NCI-H82 (cell line): ENCODE measurements at places on chromosomes 6 and 20.

DNA sequence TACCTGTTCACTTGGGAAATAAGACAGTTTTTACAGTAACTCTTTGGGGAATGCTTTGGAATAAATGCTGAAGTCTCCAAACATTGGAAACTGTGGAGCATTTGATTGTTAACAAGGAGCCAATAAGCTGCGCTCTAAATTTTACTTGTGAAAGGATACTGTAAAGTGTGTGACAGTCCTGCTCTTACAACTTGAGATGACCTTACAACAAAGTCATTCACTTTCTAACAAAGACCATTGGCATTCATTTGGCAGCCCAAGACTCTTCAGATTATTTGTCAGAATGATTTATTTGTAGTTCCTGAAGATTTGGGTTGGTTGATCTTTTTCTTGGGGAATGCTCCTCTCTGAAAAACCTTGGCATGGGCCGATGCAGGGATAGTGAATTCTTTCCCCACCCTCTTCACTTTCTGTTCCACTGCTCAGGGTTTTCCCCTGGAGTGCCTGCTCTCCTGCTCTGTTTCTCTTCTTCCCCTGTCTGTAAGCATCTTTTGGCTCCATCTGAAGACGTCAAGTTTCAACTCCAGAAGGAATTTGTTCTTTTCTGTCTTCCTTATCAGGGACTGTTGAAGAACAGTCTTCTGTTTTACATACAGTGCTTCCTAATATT, 116.4 kb downstream of the AKAP7 start:
- DNase-seq = no peak

DNA sequence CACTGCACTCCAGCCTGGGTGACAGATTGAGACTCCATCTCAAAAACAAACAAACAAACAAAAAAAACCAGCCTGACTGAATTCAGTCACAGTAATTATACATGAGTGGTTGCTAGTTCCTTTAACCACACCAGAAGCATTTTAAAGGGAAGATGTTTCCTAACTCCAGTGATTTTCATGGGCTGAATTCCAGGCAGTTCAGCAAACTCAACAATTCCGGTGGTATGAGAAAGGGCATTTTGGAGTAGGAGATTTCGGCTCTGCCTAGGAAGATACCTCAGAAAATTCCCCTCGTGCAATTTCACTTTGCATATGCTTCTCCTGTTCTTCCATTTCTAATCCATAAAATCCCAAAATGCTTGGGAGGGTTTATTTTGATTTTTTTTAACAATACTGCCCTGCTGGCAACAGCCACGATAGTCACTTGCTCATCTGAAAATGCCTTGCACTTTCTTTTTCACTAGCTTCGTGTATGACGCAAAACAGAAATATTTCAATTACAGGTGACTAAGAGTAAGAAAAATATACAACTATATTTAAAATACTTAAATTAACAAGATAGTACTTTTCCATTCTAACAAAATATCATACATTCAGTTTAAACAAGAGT, 48.3 kb upstream of the IPCEF1 start:
- no peak for DNase-seq

GRCh38 chr20:14925300-14925699, 587.9 kb upstream of the FLRT3 start:
- no peak for DNase-seq

GRCh38 chr6:38004908-38005307, 185.4 kb downstream of the ZFAND3 start:
- DNase-seq = no peak

- DNase-seq = no peak
These were observed 21.7 kb downstream of the B4GALT5 start for GRCh38 chr20:49691818-49692568.

GRCh38 chr20:7773511-7773910, 166.7 kb downstream of the HAO1 start:
- DNase-seq = no peak

DNA sequence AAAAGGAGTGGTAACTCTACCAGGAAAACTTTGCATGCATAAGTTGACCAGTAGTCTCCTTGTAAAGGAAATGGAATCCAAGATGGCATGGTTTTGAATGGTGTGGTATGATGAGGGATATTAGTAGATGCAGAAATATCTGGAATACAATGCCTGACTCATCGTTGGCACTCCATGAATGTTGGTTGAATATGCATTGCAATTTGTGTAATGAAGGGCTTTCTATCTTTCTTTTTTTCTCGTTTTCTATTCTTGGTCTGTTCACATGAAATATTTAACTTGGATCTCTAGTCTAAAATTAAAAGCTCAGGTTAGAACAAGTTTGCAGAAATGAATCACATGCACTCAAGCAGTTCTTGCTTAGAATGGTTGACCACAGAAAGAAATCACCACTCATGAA, 277.3 kb upstream of the PRND start:
- no peak for DNase-seq

DNA sequence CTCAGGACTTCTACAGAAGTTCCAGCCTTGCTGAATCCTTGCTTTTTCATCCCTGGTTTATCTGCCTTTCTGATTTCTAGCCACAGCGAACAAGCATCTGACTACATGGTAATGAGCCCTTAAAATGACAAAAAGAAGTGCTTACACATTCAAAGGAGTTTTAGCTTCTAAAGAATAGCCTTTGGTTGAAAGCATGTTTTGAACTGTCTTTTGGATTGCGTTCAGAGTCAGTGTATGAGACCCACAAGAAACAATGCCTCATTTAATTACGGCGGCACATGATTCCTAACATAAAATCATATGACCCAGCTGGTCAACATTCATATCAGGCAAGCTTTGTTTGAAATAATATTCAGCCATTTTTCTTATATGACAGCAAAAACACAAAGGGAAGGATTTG, 784.2 kb downstream of the KIF16B start:
- no peak for DNase-seq

DNA sequence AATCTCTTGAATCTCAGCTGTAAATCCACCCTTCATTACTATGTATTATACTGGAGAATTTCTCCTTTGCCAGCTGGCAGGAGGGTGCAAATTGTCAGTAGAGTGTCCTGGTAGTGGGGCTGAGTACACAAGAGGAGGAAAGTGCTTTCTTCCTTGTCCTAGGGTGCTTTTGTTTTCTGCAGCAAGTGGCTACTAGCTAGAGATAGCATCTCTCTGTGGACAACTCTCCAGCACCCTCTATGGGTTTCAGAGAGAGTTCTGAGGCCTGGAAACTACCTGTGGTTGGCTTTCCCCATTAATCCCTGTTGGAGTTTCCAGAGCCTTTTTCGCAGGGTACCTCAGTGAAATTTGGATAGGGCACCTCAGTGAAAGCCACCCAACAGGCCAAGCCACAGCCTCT, 422.5 kb upstream of the RGS17 start:
- DNase-seq = peak; percentile 51

GRCh38 chr20:5497556-5497955, 180.8 kb upstream of the PROKR2 start:
- no peak for DNase-seq

- DNase-seq = peak; percentile 92
These were observed at the start of gene ZSCAN9 for GRCh38 chr6:28225056-28225834. TSS of gene ZSCAN9 (plus strand) at chr6:28225275. CDS start at chr6:28227085, 1,810 bp downstream.

DNA sequence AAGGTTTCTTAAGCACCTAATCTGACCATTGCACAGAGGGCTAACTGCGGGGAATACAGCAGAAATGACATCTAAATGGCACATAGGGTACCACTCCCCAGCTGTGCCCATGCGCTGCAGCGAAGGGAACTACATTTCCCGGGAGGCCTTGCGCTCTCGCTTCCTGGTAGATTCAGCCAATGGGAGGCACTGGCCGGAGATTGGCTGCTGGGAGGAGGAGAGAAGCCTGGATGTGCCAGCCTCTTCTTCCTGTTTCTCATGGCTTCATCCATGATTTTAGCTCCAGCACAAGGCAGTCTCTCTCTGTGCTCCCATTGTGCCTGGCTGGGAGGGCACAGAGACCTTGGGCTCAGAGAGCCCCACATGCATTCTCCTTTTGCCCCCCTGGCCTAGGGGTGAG, 101.7 kb upstream of the FOXA2 start:
- peak; percentile 71 for DNase-seq

- no peak for DNase-seq
These were observed 54.8 kb downstream of the DACT2 start for GRCh38 chr6:168264593-168265335.

DNA sequence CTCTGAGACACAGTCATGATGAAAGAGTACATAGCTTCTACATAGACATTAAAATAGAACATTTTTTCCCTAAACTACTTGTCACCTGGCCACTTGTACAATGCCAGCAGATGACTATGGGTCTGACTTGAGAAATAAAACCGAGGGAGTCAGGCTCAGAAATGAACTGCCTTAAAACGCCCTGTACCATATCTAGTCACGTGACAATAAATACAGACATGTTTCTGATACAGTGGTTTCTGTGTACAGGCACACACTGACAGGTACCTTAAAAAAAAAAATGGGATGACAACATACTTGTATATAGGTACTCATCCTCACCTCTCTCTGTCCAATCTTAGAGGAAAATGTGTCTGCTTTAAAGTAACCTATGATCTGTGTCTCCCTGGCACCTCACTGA, 144.1 kb downstream of the SH3BGRL2 start:
- DNase-seq = no peak

DNA sequence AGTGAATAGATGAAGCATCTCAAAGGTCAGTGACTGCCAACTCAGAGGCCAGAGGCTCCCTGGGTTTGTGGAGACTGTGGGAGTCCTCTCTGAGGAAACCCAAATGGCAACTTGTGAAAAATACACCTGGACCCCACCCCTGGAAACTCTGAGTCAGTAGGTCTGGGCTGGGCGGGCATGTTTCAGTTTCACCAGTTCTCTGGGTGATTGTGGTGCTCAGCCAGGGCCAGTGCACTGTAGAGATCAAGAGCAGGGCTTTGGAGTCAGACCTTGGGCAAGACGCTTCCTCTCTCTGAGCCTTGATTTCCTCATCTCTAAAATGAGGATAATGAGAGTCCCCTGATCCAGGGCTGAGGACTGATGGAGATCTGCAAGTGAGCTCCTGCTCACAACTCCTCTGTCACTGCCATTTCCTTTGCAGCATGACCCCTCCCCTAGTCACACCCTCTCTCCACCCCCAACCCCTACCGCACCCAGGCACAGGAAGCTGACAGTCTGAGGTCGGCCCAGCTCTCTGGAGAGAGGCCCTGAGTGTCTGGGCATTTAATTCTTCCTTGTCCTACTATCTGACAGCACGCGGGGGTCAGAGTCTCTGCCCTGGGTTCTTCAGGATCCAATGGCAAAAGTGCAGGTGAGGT, 5.1 kb downstream of the DEF6 start:
- peak; percentile 35 for DNase-seq

DNA sequence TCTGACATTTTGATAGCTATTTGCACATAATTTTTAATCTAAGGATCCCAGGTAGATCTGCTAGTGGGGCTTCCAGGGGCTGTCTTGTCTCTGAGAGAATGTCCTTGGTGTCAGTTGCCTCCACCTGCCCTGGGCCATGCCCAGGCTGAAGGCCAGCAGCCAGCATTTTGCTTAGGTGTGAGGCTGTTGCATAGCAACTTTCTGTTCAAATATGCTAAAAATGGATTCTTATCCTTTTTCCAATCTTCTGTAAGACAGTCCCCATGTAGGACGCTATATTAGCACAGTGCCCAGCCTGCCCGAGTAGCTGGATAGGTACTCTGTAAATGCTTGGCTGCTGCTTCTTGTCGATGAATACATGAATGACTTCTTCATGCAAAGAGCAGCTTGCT, 62.5 kb upstream of the CITED2 start:
- DNase-seq = no peak

GRCh38 chr6:7176208-7176607, 68.4 kb downstream of the RREB1 start:
- no peak for DNase-seq

- DNase-seq = no peak
These were observed 18.1 kb upstream of the TRIM27 start for GRCh38 chr6:28941684-28942448.

GRCh38 chr6:141848029-141848890, 284.5 kb upstream of the GJE1 start:
- no peak for DNase-seq

- DNase-seq = peak; percentile 56
These were observed 28.3 kb upstream of the PREP start for GRCh38 chr6:105431226-105431625.

DNA sequence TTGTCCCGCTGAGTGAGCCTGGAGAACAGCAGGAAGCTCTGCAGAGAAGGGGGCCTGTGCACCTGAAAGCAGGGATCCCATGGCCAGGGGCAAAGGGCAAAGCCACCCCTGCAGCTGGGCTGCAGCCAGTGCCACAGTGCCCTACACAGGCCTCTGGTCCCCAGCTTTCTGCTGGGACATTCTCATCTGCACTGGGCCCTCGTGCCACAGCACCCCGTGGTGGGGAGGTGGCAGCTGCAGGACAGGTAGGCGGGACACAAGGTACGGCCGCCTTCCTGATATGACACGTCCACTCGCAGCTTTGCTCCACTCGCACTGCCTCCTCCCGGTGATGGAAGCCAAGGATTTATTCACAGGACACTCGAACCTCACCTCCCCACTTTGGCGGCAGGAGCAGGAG, 27.2 kb downstream of the INSM1 start:
- no peak for DNase-seq

DNA sequence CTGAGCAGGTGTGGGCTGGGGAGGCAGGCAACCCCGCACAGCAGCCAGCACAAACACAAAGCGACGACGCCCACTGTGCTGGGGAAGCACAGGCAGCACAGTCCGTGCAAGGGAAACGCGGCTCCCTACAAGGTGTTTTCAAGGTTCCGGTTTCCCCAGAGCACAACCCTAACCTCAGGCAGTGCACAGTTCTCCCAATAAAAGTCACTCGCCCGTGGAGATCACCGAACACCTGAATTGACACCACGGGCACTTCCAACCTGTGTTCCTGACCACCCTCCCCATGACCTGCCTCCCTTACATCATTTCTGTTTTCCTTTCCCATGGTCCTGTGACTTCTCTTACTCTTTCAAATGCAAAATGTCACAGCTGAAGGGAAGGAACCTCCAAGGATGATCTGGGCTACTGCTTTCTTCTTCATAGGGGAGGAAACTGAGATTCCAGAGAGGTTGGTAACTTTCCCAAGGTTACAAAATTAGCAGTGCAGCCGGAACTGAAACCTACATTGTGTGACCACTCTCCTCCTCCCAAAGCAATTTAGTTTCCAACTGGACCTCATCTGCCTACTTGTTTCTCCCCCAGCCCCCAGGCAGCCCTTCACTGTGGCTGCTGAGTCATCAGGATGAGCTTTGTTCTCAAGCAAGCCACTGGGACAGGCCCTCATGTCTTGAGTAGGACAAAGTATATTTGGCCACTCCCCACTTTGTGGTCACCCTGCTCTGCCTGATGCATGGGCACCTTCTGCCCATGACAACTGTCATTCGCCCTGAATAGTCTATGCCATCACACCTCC, 125.3 kb downstream of the ATXN1 start:
- no peak for DNase-seq

DNA sequence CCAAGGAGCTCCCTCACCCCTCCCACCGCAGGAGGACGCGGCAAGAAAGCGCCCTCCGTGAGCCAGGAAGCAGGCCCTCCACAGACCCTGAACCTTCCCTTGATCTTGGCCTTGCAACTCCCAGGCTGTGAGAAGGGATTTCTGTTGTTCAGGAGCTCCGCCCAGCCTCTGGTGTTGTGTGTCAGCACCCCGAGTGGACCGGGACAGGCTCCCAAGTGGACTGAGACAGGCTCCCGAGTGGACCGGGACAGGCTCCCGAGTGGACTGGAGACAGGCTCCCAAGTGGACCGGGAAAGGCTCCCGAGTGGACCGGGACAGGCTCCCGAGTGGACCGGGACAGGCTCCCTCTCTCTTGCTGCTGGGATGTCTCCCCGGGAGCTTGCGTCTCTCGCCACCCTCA, 9.3 kb upstream of the NTSR1 start:
- DNase-seq = no peak
